Activated T-cell treated with anti-CD3 and anti-CD28 coated beads for 48 hours (primary cell): ENCODE measurements at places on chromosomes 6 and 20.
A peak's percentile ranks its signal among the peaks of the same experiment; 100 is the strongest.

GRCh38 chr6:25883536-25883935 is 9.5 kb upstream of the SLC17A3 start:
- DNase-seq: no peak

DNA sequence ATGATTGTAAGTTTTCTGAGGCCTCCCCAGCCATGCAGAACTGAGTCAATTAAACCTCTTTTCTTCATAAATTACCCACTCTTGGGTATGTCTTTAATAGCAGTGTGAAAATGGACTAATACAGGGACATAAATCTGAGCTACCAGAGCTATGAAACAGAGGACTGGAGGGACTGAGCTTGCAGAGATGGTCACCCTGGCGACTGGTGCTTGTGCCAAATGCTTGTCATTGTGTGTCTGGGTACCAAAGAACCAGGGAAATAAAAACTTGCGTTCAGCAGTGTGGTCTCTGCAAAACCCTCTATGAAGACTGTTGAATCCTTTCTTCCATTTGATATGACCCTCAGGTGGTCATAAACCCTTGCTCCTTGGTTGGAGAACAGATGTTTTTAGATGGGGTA is 105.1 kb upstream of the PRL start:
- DNase-seq: no peak

DNA sequence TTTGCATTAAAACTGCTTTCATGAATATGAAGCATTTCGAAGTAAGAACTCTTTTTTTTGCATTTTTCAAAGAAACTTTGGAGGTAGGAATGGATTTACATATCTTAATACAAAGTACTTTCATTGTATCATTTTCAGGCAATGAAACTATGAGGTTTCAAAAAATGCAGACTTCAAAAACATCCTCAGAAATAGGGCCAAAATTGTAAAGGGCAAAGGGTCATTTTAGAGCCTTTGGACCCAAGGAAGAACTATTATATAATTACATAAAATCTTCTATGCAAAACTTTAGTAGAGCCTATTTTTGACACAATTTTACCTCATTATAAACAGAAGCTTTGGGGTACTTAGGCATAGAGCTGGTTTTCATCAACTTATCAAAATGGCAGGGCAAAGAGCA is 4.9 kb downstream of the PRKN start:
- no peak for DNase-seq

DNA sequence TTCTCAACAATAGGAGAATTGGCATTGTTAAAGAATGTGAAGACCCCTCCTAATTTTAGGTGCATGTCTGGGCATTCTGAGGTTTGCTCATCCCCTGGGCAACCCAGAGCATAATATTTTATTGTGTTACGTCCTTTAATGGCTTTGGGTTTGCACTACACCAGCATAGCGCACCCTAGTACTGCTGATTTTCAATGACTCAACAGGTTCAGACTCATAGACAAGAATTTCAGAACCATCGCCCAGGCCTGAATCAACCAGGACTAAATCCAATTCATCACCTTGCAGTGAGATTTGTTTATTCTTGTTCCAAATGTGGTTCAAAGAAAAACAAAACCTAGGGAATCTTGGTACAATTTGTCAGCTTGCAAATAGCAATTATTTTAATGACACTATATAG is 137.8 kb upstream of the PHACTR1 start:
- no peak for DNase-seq

DNA sequence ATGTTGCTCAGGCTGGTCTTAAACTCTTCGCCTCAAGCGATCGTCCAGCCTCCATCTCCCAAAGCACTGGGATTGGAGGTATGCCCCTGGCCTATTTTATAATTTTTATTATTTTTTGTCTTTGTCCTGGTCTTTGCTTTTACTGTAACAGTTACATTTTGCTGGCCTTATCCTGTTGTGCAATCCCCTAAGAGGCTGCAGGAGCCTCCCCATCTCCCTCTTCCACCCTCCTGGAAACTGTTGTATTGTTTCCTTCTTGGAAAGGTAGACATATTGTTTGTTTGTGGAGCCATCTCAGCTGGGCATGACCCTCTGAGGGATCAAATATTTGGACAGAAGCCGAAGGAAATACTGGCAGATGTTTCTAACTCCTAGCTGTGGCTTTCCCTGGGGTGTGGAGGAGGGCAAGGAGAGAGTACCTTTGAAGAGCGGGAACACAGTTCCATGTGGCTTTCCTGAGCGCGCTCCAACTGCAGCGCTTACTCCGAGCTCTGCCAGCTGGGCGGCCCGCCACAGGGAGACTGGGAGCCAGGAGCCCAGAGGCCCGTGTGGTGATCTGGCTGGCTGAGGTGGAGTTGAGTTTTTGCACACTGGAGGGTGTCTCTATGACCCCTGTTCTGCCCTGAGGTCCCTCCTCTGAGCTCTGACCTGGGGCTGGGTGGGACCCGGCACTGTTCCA is 4.9 kb downstream of the MAPK13 start:
- DNase-seq: no peak

DNA sequence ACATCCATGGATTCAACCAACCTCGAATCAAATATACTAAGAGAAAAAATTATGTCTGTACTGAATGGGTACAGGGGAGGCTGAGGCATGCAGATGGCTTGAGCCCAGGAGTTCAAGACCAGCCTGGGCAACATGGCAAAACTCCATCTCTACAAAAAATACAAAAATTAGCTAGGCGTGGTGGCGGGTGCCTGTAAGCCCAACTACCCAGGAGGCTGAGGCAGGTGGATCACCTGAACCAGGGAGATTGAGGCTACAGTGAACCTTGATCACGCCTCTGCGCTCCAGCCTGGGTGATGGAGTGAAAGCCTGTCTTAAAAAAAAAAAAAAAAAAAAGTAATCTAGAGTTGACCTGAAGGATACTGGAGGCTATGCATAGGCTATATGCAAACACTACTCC is 219.1 kb upstream of the SNX9 start:
- no peak for DNase-seq

GRCh38 chr6:145893586-145893985 is 70.6 kb downstream of the SHPRH start:
- DNase-seq: no peak

DNA sequence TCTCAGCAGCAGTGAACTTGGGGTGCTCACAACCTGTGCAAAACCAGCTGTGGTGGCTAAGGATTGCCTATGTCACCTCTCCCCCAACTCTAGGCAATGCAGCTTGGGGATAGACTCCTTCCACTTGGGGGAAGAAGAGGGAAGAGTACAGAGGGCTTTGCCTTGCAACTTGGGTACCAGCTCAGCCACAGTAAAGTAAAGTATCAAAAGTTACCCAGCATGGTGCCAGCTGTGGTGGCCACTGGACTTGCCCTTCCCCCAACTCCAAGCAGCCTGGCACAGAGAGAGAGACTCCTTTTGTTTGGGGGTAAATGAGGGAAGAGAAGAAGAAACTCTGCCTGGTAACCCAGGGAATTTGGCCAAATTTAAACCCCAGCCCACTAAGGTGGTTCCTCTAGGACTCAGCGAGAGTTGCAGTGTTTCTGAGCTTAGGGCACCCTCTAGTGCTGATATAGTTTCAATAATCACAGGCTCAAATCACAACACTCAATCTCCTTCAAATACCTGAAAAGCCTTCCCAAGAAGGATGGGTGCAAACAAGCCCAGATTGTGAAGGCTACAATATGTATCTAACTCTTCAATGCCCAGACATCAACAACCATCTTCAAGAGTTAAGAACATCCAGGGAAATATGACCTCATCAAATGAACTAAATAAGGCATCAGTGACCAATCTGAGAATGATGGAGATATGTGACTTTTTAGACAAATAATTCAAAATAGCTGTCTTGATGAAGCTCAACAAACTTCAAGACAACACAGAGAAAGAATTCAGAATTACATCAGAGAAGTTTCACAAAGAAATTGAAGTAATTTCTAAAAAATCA is 7.6 kb upstream of the DEFB129 start:
- DNase-seq: no peak

DNA sequence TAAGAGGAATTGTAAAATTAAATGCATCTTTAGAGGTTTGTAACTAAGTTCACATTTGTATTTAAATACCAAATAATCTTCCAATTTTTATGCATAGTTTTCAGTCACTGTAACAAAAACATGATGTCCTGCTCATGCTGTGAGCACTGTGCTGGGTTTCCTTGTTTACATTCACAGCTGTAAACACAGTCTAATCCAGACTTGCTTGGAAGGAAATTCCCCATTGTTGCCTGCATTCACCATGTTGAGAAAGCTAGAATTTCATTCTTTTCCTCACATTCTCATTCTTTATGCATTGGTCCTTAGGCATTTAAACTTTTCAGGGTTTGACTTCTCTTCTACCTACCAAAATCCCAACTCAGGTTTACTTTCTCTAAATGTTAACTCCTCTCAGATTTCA is 242.0 kb upstream of the TBX18 start:
- no peak for DNase-seq

GRCh38 chr6:148497717-148498116 is 155.1 kb downstream of the SASH1 start:
- no peak for DNase-seq

DNA sequence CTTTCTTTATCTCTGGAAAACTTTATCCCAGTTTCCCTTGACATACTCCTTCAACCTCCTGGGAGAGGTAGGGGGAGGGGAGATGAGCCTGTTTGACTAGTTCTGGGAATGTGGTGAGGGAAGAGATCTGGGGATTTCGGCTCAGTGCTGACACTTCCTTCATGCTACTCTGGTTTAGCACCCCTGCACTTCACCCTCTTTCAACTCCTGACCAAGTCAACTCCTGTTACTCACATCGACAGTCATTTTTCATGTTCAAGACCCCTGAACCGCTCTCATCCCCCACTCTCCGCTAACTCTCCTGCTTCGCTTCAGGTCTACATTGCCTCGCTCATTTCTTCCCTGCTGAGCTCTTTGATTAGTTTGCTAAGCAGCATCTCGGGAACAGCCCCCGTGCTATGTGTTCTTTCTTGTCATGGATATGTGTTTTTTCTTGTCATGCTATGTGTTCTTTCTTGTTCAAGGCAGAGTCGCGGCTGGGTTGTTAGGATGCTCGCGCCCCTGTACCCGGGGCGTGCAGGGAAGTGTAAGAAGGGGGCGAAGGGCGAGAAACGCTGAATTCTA is 16.6 kb upstream of the TRIM27 start:
- peak; percentile 50 for DNase-seq

GRCh38 chr6:112620812-112621569 is 273.9 kb downstream of the RFPL4B start:
- DNase-seq: no peak

- DNase-seq: no peak
These were observed 178.3 kb downstream of the SYNDIG1 start for GRCh38 chr20:24647713-24648112.

DNA sequence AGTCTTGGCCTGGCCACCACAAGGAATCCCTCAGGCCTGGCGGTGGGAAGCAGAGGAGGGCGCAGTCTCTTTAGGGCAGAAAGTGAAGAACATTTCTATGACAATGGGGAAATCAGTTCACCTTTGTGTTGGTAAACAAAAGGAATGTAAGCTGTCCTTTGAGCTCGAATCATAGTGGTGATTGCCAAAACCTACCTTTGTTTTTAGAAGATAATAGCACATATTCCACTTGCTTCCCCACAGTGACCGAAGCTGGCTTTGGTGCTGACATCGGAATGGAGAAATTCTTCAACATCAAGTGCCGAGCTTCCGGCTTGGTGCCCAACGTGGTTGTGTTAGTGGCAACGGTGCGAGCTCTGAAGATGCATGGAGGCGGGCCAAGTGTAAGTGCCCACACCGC is 144.1 kb downstream of the MTHFD1L start:
- no peak for DNase-seq

DNA sequence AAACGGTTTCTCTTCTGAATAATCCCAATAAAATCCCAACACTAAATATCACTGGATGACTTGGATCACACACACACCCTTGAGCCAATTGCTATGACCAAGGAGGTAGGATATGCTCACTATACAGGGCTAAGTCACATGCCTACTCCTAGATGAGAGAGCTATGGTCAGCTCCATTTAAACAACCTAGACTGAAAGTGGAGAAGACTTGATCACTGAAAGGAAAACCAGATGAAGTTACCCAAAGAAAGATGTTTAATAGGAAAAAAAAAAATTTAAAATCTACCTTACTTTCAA is 18.9 kb upstream of the COL19A1 start:
- no peak for DNase-seq

DNA sequence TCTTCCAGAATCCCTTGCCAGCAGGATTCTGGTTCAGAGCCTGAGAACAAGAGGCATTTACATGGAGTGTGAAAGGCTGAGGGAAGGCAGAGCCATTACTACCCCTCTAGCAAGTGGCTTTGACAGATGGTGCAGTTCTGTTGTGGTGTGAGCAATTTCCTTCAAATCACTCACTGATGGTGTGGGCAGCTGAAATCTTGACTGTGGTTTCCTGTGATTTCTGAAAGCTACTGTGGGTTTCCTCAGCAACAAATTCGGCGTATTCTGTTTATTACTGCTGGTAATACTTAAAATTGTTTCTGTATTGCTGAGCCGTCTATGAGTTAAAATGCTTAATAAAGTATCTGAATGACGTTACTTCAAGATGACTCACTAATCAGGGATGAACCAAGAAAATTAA is 181.5 kb upstream of the TCF21 start:
- no peak for DNase-seq

DNA sequence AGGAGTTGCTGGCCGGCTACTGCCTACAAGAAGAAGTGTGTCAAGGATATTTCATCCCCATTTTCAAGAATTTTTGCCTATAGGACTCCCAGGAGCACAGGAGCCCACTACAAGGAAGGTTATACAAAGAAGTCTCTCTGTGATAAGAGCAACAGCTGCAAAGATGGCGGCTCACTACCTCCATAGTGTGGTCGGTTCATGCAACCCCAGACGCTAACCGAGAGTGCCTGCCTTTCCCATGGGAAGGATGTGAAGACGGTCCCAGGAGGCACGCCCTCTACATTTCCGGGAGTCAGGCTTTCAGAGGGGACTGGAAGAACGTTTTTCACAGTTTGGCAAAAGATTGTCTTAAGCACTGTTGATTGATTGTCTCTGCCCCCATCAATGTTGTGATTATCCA is 816.3 kb downstream of the QKI start:
- DNase-seq: no peak

- no peak for DNase-seq
These were observed 126.7 kb downstream of the BCAS1 start for GRCh38 chr20:53943522-53944291.

- no peak for DNase-seq
These were observed 259.1 kb downstream of the HDGFL1 start for GRCh38 chr6:22828179-22829062.

DNA sequence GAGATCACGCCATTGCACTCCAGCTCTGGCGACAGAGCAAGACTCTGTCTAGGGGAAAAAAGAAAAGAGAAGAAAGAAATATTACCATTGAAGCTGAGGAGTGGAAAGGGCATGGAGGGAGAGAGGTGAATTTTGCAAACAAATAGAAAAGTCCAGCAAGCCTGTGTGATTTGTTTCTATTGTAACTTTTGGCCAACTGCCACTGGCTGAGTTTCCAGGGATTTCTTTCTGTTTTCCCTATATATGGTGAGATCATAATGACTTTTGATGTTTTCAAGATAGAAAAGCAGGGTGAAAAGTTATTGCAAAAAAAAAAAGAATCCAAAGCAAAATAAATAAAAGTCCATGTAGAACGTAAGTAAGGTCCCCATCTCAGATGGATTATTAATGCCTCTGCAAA is 184.2 kb upstream of the RALGAPA2 start:
- DNase-seq: no peak
